ENCODE measurements at places on chromosomes 13 and 19.

DNA sequence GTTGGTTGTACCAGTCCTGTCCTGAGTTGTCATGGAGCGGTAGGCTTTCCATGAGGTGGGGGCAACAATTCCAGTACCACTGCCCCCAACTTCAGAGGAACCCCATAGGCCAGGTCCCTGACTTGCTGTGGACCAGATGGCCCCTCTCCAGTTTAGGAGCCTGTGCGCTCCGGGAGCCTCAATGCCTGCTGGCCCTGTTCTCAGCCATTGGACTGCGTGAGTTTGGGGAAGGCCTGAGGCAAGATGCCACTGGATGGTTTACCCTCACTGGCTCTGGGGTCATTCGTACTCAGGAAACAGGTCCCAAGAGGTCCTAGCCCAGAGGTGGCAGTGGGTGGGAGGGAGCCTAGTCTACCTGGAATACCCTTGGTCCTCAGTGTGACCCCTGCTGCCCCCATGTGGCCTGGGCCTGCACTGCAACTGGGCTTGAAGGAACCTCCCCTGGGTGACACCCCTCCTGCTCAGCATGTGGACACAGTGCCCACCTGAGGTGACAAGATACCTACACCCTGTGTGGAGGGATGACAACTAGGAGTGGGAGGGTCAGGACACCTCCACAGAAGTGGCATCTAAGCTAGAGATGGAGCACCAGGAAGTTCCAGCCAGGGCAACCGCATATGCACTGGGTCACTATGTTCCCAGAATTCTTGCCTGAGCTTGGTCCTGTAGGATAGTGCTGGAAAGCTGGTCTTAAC is 6.0 kb upstream of the PRR19 start:
- peak; percentile 91 for DNase-seq

DNA sequence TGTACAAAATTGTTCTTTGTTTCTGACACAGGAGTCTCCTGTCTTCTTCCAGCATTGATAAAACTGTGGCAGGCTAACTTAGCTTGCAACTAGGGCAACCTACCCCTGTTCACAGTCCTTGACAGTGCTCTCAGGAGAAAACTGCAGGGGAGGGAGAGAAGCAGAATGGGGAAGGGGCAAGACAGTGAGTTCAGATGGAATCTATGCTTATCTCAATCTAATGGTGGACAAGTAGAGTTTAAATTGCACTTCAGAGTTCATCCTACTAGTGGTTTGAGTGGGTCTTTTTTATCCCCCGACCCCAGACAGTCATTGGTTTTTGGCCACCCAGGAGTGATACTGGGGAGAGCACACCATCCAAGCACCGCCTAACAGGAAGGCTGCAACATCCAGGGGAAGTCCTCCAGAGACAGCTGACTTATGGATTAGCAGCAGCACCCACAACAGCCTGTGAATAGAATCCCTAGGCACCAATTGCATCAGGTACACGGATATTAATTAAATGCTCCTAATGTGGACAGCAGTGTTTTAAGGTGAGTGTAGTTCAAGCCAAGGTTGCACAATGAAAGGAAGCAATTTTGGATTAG is 236.6 kb downstream of the NHLRC3 start:
- DNase-seq = no peak

GRCh38 chr13:113442354-113442984 is 10.8 kb downstream of the ADPRHL1 start:
- no peak for DNase-seq

DNA sequence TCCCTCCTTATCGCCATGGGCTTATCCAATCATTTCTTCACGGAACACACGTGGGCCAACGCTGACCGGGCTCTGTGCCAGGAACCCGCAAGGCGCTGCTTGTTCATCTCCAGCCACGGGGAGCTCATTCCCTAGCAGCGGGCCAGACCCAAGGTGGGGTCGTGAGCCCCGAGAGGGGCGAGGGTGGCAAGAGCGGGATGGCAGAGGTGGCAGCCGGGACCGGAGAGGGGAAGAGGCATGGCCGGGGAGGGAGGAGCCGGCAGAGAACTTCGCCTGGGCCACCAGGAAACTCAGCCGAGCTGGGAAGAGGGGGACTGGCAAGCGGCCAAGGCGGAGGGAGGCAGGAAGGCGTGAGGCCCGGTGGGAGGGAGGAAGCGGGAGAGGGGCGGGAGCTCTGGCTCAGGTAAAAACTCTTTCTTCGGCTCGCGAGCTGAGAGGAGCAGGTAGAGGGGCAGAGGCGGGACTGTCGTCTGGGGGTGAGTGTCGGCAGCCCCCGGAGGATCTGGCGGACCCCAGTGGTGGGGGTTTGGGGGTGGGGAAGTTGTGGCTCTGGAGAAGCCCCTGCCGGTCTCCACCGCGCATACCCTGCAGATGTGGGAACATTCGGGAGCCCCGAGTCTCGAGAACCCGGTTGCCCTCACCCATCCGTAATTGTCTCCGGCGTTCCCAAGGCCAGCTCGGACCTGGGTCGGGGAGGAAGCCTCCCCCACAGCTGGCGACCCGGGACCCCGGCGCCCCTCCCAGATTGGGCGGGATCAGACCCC is at the start of gene B3GNT3:
Gene B3GNT3, plus strand, starts transcription at position 408 of the 764 bp plus-strand sequence. CDS start 12,670 bp downstream, outside the sequence.
- DNase-seq = no peak

GRCh38 chr13:107210723-107211030 is 642.7 kb upstream of the ARGLU1 start:
- no peak for DNase-seq

DNA sequence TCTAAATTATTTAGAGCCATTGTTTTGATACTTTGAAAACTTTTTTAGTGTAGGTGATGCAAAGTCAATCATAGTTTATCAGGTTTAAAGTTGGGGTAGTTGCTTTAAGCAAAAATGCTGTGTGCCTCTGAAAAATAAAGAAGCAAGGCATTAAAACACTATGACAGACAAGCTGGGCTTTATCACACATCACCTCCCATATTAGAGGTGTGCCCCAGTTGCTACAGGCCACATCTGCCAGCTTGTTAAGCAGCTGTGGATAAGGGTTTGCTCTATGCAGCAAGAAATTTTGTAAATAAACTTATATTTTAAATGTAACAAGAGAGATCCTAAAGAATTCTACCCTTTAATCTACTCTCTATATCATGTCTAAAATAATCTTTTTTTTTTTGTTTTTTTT is 255.8 kb downstream of the B3GLCT start:
- DNase-seq = no peak

DNA sequence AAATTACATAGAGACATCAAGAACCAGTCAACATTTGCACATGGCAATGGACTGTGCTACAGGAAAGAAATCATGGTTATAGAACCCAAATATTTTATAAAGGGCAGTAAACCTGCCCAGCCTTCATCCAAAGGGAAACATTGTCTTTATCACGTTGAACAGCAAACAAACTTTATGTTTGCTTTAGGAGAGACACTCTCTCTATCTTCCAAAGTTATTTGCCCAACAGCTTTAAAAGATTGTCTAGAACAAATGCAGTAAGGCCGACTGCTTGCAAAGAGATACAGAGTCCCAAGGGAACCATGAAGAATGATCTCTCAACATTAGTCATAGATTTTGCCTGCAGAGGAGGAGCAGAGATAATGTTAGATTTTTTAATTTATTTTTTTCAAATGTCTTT is 1323.5 kb upstream of the SLC10A2 start:
- DNase-seq = no peak

- DNase-seq = no peak
These were observed 8.8 kb upstream of the GPC6 start for GRCh38 chr13:93217721-93218261.

GRCh38 chr13:24032674-24033073 is 127.8 kb upstream of the SPATA13 start:
- DNase-seq = no peak

GRCh38 chr19:31498781-31499180 is 149.5 kb upstream of the TSHZ3 start:
- no peak for DNase-seq

- DNase-seq = no peak
These were observed 69.9 kb downstream of the GPC5 start for GRCh38 chr13:91468301-91468700.

GRCh38 chr13:19658831-19659230 is 25.4 kb downstream of the MPHOSPH8 start:
- no peak for DNase-seq

- no peak for DNase-seq
These were observed 72.4 kb upstream of the EDNRB start for GRCh38 chr13:77991003-77991402.

GRCh38 chr19:17209126-17210036 is 5.8 kb upstream of the USE1 start:
- DNase-seq = no peak

- DNase-seq = no peak
These were observed 25.7 kb downstream of the TLE6 start for GRCh38 chr19:3003046-3003445.

GRCh38 chr19:45484273-45484945 is 12.4 kb downstream of the RTN2 start:
- no peak for DNase-seq

DNA sequence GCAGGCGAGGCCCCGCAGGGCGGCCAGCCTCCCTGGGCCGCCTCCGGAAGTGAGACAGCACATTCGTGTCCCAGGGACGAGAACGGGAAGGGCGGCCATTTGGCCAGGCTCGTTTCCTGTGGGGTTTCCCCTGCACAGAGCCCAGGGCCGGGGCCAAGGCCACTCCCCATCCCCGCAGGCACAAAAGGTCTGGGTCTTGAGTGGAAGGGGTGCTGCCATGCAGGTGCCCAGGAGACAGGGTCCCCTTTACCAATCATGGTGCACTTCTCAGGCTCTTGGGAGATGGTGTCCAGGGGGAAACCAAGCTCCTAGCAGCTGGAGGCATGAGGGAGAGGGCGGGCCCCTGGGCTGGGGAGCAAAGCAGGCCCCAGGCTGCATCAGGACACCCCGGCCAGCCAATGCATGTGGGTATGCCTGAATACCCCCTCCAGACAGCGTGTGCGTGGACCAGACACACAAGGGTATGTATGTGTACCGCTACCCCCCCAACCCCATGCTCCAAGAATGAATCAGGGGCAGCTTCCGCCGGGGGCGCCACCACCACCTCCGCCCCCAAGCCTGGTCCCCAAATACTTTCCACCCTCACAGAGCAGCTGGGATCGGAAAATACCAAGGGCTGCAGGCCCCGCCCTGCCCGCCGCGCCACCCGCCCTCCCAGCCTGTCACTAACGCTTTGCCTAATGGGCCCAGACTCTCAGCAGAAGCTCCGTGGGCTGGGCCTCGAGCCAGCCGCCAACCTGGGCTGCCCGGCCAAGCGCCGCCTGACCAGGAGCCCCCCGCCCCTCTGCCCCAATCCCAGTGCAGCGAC is 37.6 kb upstream of the NANOS3 start:
- no peak for DNase-seq

- DNase-seq = no peak
These were observed 170.0 kb upstream of the KL start for GRCh38 chr13:32845952-32846950.

DNA sequence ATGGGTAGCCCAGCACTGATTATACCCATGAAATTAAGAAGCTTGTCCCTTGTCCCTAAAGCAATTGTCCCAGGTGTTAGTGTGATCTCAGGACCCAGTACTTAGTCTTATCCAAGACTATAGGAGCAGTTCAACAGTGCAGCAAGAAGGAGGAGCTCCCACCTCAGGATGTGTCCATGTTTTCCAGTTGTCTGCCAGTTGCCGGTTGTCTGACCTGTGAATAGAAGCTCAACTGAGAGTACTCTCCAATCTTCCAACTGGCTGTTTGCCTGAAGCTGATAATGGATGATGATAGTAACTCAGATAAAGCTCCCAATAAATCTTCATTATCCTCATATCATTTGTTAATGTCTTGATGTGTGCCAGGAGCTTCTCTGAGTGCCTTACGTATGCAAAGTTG is 107.2 kb upstream of the HTR2A start:
- DNase-seq = no peak

DNA sequence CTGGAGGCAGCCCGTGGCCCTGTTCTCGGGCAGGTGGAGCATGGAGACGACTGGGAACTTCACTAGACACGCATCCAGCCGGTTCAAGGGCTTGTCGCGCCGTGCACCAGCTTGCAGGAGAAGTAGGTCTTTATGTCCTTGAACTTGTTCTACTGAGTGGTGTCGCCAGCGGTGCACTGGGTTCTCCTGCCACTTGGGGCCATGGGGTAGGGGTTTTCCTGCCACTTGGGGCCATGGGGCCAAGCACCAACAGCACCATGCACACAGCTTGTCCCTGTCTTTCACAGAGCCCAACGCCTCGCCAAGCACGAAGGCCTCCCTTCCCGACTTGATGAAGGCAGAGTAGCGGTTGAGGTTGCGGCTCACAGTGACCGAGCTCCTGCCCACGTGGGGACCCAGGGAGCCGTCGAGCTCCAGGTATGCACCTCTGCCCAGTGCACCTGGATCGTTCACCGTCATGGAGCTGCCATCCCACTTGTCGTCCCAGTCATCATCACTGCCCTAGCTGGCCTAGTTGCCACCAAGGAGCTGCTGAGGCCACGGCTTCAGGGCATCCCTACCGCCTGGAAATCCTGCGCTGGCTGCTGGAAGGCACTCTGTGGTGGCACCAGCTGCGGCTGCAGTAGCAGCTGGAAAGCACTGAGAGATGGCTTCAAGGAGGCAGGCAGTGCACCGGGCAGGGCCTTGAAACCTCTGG is 40.5 kb upstream of the TPM4 start:
- DNase-seq = no peak

All from activated T-helper 1 cell treated with anti-CD3 and anti-CD28 coated beads, Interleukin-2, amount 50 U/mL, for 16 hours (primary cell).